ENCODE measurements at places on chromosomes 2 and 18. TPM values are rescaled to one million over a fixed set of nuclear protein-coding genes. Genes with fewer than 3 reads are reported as not detected.
A peak's percentile ranks its signal among the peaks of the same experiment; 100 is the strongest.

Gene CFAP65
- not detected for total RNA-seq

- no peak overlapping the region for H3K27ac ChIP-seq
- peak; percentile 55 for DNase-seq
- H3K4me3 ChIP-seq = no peak overlapping the region
- H3K4me1 ChIP-seq = peaks cover 14% of the 10 kb centered on the region
- H3K27me3 ChIP-seq = peaks cover 100% of the 10 kb centered on the region
Measured at GRCh38 chr2:218991674-218992168, 1.5 kb downstream of the CRYBA2 start.

- H3K27ac ChIP-seq = no peak overlapping the region
- H3K27me3 ChIP-seq = peaks cover 6% of the 10 kb centered on the region
- peak; percentile 27 for DNase-seq
- H3K4me3 ChIP-seq = no peak overlapping the region
- H3K4me1 ChIP-seq = no peaks in the 10 kb centered on the region
- no peaks in the 10 kb centered on the region for H3K36me3 ChIP-seq
Measured at GRCh38 chr2:60834270-60834717, 47.1 kb upstream of the REL start.

- no peak overlapping the region for H3K4me3 ChIP-seq
- H3K36me3 ChIP-seq = peaks cover 83% of the 10 kb centered on the region
- no peak overlapping the region for H3K27ac ChIP-seq
- no peaks in the 10 kb centered on the region for H3K27me3 ChIP-seq
- no peaks in the 10 kb centered on the region for H3K4me1 ChIP-seq
- DNase-seq = no peak
Measured at GRCh38 chr2:117943013-117943672, 70.7 kb downstream of the CCDC93 start.

Measured in stomach (tissue), 19 donors.